Colonic mucosa (tissue), 4 donors: ENCODE measurements at places on chromosomes 2 and 18.
A peak's percentile ranks its signal among the peaks of the same experiment; 100 is the strongest.

DNA sequence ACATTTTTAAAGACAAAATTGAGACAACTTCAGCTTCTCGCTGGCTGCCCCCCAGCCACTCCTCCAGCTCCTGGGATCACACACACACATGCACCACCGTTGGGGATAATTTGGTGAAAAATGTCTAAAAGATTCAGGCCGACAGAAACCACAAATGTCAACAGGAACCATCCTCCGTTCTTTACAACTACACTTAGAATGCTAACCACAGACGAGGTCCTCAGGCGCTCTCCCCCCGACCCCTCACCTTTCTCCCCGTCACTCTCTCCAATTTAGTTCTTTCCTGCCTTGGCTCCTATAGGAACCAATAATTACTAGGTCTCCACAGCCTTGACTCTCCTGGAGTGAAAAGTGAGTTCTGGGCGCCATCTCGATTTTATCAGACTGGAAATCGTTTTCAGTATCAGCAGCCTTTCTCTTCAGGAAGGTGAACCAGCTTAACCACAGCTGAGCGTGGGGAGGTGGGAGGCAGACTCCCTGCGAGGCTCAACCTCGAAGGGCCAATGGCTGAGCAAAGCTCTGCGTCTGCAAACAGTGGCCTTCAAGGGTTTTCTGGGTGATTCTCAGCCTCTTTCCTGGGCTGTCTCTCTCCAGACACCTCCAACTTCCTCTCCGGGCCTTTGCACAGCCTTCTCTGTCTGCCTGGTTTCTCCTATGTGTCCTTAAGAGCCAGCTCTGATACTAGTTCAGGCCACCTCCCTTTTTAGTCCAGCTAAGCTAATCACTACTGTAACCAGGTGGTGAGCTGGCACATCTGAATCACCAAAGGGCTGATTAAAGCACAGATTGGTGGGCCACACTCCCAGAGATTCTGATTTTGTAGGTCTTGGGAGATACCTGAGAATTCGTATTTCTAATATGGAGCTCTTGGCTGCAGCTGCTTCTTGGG is 115.7 kb upstream of the COPS8 start:
- DNase-seq: no peak

GRCh38 chr2:127080938-127081755 is 25.8 kb downstream of the BIN1 start:
- DNase-seq: no peak

GRCh38 chr2:579961-580360 is 97.2 kb downstream of the TMEM18 start:
- DNase-seq: no peak

DNA sequence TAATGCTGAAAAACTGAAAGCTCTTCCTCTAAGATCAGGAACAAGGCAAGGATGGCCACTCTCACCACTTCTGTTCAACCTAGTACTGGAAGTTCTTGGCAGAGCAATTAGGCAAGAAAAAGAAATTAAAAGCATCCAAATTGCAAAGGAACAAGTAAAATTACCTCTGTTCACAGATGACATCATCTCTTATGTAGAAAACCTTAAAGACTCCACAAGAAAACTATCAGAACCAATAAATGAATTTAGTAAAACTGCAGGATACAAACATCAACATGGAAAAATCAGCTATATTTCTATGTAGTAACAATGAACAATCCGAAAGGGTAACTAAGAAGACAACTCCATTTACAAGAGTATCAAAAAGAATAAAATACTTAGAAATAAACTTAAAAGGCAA is 112.2 kb downstream of the CHN1 start:
- DNase-seq: no peak

DNA sequence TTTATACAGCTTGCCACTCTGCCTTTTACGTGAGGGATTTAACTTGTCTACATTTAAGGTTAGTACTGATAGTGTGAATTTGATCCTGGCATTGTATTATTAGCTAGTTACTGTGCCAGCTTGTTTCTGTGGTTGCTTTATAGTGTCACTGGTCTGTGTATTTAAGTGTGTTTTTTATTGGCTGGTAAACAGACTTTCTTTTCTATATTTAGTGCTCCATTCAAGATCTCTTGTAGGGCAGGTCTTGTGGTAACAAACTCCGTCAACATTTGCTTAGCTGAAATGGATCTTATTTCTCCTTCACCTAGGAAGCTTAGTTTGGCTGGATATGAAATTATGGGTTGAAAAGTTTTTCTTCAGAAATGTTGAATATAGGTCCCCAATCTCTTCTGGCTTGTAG is 1971.0 kb upstream of the LRRTM1 start:
- no peak for DNase-seq

- peak; percentile 48 for DNase-seq
Observed at GRCh38 chr2:176115883-176116813, at the start of gene HOXD10. HOXD10 (plus strand) TSS chr2:176116778; CDS start chr2:176116834, 56 bp downstream.

DNA sequence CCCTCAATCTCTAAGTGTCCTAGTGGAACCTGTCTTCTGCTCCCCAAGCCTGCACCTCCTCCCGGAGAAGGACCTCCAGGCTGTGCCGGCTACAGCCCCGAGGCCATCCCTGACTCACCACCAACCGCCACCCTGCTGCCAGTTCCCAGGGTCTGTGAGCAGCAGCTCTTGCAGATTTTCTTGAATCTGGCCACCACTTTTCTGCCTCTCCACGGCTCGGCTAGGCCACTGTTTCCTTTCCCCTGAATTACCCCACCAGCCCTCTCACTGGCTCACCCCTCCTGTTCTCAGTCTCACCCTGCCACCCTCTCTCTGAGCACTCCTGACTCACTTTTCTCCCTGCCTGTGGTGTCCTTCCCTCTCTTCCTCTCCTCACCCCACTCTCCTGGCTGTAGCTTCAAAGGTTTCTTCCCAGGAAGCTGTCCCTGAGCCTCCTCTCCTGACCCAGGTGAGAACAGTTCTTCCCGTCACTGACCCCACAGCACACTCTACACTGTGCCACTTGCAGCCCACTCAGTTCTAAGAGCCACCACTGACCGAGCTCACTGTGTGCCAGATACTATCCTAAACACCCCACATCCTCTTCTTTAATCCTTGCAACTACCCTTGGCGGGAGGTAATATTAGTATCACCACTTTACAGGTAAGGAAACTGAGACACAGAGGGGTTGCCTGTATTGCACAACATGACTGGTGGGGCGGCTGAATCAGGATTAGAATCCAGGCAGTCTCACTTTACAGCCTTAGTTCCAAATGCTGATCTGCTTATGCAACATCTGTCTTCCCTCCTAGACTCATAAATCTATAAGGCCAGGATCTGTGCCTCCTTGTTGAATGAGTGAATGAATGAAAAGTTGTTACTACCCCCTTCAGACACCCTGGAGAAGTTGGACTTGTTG is 111.6 kb downstream of the SMAD7 start:
- DNase-seq: no peak

GRCh38 chr2:61328707-61329251 is 142.1 kb downstream of the USP34 start:
- peak; percentile 24 for DNase-seq

GRCh38 chr18:39305766-39306165 is 1740.2 kb upstream of the CELF4 start:
- DNase-seq: no peak

- no peak for DNase-seq
Observed at GRCh38 chr2:142617461-142617860, 260.0 kb upstream of the KYNU start.

- DNase-seq: no peak
Observed at GRCh38 chr18:76454418-76454817, 40.6 kb downstream of the ZNF516 start.

GRCh38 chr2:163123526-163123925 is 285.0 kb upstream of the KCNH7 start:
- DNase-seq: no peak

GRCh38 chr2:239179851-239180371 is 220.9 kb downstream of the HDAC4 start:
- no peak for DNase-seq

DNA sequence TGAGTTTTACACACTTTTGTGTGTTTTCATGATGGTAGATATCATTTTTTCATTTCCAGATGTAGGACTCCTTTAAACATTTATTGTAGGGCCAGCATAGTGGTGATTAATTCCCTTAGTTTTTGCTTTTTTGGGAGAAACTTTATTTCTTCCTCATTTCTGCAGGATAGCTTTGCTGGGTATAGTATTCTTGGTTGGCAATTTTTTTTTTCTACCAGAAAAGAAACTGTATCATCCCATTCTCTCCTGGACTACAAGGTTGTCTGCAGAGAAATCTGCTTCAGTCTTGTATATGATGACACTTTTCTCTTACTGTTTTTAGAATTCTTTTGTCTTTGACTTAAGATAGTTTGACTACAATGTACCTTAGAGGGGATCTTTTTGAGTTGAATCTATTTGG is 37.8 kb upstream of the RHOB start:
- DNase-seq: no peak

- DNase-seq: no peak
Observed at GRCh38 chr2:182817558-182817957, 48.9 kb downstream of the FRZB start.

DNA sequence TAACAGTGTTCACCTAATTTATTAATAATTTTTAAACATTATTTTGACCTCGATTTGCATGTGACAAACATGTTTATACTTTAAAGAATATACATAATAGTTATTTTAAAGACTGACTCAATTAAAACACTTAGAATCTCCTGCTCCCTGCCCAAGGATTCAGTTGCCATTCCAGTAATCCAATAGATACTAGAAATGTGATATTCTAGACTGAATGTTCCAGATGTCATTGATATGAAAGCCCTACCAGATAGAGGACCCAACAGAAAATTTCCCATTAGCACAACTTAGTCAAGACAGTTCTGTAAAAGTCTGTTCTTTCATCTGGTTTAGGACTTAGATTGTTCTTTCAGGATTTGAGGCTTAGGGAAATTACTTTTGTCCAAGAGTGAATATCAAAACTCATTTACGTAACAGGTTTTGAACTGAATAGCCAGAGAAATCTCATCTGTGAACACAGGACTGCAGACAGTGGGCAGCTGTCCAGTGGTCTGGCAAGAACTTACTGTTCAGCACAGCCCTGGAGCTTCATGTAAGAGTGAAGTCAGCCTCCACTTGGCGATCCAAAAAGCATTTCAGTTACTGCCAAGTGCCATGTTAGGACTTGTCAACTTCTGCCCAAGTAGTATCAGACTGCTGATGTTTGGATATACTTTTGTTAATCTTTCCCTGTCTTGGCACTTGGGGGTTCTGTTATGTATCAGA is 77.5 kb downstream of the OSBPL6 start:
- DNase-seq: no peak

DNA sequence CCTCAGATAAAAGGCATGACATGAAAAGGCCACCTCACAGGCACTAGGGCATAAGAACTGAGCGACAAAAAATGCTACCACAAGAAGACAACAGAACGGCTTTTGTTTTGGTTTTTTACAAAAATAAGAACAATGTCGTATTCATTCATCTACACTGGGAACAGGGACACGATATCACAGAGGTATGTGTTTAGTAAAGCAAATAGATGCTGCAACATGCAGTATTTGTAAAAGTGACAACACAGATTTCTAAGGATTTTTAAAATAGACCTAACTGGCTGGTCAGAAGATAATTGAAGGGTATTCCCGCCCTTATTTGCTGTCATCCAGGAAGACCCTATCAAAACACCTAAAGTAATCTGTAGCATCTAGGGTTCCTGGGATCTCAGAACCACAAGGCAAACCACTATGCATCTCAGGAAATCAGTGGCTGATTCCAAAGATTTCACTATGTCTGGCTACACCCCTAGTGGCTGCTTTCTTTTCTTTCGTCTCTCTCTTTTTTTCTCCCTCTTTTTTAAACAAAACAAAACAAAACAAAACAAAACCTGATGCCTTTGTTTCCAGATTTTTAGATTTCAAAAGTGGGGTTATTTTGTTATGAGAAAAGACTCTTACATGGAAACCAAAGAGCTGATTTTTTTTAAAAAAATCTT is 97.2 kb downstream of the BCL11A start:
- no peak for DNase-seq

DNA sequence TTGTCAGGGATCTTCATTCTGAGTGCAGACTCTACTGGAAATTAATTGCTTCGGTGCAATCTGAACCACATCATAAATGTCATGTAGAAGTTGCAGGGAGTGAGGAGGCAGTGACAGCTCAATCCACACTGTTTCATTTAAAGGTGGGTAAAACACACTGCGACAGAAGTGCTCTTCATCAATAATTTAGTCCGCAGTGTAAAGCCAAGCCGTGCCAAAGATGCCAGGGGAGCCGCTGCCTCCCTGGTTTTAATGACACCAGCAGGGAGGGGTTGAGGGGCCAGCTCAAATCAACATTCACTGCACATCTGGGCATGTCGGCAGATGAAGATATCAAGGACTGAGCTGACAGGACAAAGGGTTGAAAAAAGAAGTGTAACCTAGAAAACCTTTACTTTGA is 305.7 kb upstream of the VRK2 start:
- no peak for DNase-seq
